ENCODE measurements at places on chromosomes 13 and 19.

DNA sequence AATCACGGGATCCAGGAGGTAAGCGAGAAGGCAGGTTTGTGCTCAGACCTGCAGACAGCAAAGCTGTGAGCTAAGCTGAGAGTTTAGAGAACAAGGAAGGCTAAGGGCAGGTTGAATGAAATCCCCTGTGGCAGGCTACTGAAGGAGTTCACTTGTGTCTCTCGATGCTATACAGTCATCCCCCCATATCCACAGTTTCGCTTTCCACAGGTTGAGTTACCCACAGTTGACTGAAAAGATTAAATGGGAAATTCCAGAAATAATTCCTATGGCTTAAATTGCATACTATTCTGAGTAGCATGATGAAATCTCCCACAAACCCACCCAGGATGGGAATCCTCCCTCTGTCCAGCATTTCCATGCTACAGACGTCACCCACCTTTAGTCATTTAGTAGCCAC lies 49.6 kb downstream of the ABCC4 start:
- DNase-seq, result no peak

DNA sequence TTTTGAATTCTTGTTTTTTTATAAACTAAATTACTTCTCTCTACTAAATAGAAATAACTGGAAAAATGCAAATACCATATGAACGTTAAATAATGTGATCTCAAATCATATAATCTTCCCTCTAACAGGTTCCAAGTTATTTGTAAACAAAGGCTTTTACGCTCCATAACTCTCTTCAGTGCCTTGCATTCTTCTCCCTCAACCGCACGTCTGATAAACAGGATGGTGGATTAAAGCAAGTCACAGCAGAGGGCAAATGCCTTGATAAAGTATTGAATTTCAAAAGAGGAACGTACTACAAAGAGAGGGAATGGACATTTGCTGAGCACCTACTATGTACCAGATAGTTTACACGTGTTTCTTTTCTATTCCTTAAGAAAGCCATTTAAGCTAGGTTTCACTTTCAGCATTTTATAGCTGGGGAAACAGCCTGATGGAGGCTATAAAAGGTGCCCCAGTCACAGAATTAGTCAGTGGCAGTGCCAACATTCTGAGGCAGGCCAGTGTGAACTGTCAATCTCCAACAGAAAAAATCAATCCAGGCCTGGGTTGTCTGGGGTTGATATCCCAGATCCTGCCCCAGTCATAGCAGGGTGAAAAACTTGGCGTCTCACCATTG lies 15.8 kb downstream of the MRPS31 start:
- DNase-seq, result no peak

DNA sequence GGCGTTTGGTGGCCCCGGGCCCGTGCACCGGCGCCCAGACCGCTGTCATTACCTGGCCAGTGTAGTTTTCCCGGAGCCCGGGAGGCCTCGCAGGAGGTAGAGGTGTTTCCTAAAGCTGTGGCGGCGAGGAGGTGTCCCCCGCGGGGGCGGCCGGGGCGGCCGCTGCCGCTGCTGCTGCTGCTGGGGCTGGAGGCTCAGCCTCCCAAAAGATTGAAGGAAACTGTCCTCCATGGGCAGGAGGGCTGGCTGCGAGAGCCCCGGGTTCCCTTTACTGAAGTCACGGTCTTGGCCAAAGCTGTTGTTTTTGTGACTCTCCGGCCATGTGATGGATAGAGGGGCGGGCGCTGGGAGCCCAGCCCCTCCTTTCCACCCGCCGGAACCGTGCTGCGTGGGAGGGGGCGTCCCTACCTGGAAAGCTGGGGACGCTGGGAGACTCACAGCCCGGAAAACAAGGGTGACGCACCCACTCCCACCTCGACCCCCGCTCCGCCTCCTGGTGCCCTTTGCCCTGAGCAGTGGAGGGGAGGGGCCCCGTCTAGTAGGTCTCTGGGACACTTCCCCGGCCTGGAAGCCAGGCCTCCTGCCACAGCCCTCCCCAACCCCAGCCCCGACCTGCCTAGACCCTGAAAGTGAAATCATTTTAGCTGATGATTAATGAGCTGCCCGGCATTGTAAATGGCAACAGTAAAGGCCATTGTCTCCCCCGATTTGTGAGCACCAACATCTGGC lies at the start of gene N4BP2L1:
TSS of gene N4BP2L1 (minus strand) at position 279 of the 729 bp plus-strand sequence. CDS start at position 231, 48 bp downstream.
- DNase-seq, result peak; percentile 26

DNA sequence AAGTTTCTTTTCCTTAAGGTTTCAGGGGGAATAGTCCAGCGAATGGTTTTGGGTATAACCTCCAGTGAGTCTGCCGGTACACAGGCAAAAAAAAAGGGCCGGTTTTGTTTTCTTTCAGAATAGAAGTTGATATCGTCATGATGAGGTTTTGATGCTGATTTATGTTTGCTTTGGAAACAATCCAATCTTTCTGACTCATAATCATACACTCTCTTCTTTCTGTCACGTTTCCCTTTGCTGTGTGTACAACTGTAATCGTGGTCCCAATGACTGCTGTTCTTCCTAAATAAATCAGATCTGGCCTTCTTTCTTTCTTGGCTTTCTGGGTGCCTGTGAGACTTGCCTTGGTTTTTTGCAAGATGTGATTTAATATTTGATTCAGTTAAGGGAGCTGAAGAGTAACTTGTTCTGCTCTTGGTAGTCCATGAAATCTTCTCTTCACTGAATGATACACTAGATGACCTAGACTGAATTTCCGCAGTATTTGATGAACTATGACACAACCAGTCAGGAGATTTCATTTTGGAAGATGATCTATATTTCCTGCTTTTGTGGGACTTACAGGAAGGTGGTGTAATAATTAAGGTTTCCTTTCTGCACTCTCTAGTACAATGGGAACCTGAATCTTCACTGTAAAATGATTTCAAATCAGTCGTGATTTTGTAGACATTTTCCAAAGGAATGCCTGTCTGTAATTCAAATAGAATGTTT lies 34.9 kb upstream of the METTL21C start:
- DNase-seq, result peak; percentile 85

GRCh38 chr13:60335531-60335930 lies 61.5 kb upstream of the TDRD3 start:
- peak; percentile 2 for DNase-seq

- no peak for DNase-seq
Measured at GRCh38 chr19:18368504-18369222, 17.3 kb upstream of the GDF15 start.

GRCh38 chr19:57321116-57321515 lies 844 bp downstream of the ZNF543 start:
- DNase-seq, result no peak

DNA sequence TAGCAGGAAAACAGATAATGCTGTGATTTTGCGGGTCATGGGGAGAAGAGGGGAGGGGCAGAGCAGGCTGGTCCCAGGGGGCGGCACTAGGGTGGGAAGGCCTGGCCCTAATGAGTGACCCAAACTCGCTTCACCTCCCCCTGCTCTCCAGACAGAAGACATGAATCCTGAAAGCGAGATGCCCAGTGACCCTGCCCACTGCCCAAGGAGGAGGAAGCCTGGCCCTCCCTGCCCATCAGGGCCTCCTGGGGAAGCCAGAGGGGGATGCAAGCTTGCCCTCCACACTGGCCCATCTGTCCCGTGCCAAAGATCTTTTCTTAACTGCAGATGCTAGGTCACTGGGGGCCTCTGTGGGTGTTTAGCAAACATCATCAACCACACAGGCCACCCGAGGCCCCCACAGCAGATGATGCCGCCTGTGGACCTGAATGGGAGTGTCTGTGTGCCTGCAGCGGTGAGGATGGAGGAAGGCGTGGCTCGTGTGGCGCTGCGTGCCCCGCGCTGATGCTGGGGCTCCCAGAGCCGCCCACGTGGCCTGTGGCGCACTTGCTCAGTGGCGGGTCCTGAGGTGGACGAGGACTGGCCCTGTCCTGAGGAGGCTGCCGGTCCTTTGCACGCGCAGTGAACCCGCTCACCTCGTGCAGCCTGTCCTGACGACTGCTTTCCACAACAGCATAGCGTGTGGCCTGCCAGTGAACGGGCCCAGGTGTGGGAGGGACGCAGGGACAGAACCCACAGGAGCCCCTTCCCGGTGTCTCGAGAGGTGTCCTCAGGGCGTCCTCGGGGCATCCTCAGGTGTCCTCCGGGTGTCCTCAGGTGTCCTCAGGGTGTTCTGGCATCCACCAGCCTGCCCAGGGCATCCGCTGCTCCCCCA lies 80.5 kb upstream of the MCF2L start:
- DNase-seq, result no peak

DNA sequence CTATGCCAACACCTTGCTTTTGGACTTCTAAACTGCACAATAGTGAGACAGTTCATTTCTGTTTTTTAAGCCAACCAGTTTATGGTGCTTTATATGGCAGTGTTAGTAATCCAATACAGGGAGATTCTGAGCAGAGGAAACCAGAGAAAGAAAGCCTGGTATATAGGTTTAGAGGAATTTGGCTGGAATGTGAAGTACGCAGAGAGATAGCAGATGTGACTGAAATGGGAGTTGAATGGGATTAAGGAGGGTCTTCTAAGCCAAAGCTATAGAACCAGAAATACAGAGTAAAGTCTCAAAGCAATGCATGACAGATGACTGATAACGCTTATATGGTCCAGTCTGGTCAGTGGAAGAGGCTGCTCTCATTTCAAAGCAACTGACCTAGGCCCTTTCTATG lies 453.7 kb downstream of the GPC6 start:
- no peak for DNase-seq

DNA sequence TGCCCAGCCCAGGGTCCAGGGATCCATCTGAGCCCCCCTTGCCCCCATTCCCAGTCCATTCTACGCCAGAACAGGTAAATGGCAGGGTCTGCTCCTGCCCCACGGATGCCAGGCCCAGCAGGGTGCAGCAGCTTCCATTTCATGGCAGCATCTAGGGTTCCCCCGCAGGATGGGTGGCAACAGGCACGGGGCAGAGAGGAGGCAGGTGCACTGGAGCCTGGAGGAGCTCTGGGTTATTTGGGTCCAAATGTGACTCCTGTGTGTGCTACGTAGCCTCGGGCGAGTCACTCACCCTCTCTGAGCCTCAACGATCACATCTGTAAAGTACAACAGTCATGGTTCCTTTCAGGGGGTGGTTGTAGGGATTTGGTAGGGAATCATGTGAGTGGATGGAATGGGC lies 27.4 kb downstream of the IL12RB1 start:
- no peak for DNase-seq

GRCh38 chr13:75792526-75793187 lies 156.5 kb downstream of the LMO7 start:
- no peak for DNase-seq

DNA sequence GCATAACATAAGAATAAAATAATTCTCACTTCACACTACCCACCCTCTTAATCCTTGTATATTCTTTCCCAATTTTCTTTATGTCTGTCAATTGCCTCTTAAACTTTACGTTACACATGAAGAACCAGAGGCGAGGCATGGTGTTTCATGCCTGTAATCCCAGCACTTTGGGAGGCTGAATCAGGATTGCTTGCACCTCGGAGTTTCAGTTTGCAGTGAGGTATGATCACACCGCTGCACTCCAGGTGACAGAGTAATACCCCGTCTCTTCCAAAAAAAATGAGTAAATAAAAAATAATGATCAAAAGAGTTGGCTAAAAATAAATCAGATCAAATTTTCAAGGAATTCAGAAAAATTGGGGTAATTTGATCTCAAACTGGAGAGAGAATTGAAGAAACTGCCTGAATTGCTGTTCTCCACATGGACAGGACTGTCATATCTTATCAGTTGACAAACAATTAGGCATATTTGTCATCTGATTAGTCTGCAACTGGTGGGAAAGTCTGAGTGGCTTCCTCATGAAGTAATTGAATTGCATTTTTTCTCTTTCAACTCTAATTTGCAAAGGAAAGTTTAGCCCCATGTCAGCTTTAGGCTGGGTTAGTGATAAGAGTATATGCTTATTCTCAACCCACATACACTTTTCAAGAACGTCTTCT lies 302.9 kb downstream of the ITGBL1 start:
- DNase-seq, result no peak

- DNase-seq, result no peak
Measured at GRCh38 chr19:6233056-6233826, 46.5 kb downstream of the MLLT1 start.

- DNase-seq, result no peak
Measured at GRCh38 chr13:63279136-63279535, 1863.5 kb upstream of the PCDH20 start.

- DNase-seq, result no peak
Measured at GRCh38 chr13:78258304-78258703, 339.7 kb upstream of the EDNRB start.

GRCh38 chr13:77811381-77811780 lies 107.2 kb downstream of the EDNRB start:
- no peak for DNase-seq

DNA sequence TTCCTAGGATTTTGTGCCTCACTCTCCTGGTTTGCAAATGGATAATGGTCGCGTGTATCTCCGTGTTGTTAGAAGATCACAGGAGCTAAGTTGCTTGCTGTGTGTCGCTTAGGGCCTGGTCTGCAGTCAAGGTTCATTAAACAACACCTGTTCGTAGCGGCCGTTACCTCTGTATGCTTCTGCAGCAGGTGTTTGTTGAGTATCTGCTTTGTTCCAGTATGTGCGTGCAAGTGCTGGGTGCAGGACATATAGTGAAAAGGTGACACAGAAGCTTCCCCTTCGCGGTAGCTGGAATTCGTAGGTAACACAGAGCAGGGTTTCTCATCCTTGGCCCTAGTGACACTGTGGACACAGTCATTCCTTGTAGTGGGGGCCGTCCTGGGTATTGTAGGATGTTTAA lies 5.4 kb downstream of the MED25 start:
- DNase-seq, result peak; percentile 71

DNA sequence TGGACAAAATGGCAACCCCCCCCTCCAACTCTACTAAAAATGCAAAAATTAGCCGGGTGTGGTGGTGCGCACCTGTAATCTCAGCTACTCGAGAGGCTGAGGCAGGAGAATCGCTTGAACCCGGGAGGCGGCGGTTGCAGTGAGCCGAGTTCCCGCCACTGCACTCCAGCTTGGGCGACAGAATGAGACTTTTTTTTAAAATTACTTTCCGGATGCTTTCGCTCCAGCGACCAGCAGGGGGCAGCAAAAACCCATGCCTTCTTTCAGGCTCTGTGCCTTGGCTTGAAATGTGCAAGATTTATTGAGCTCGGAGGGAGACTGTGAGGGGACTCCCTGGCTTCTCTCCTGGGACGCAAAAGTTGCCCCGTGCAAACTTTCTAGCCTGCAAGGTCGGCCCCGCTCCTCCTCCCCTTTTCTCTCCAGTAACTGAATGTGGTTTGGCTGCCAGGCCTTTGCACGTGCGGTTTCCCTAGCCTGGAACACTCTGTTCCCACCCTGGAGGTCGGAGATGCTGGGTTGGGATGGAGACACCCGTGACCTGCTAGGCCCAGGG lies 61.4 kb upstream of the NFIC start:
- DNase-seq, result no peak

- no peak for DNase-seq
Measured at GRCh38 chr13:113954046-113954835, 19.6 kb downstream of the C13orf46 start.
